Right ventricle myocardium superior (tissue), 1 donor: ENCODE measurements at places on chromosomes 16 and 17. TPM values are rescaled to one million over a fixed set of nuclear protein-coding genes. Genes with fewer than 3 reads are reported as not detected.

DNA sequence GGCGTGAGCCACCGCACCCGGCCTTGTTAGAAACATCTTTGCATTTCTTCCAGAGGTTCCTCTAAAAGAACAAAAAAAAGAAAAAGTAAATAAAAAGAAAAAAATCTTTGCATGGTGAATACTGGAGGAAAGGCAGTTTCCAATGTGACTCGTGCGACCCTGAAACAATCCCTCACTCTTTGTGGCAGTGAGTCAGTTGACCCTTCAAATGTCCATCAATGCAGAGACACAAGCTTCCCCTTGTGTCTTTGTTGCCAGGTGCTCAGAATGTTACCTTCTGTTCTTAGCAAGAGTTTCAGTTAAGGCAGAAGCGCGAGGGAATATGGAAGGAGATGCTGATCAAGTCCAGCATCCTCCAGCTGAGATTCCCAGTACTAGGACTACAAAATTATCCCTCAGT, 16.4 kb downstream of the CACNG4 start:
- no peak for DNase-seq

ST6GALNAC2 gene
- total RNA-seq: 6.1 TPM

MAP2K6 gene
- total RNA-seq: 2.8 TPM

CCL14 gene
- 7.2 TPM for total RNA-seq

GRCh38 chr17:34364751-34365150, 1.7 kb upstream of the CCL1 start:
- no peak for DNase-seq

- DNase-seq: no peak
These were observed 27.8 kb downstream of the CCL4 start for GRCh38 chr17:36131421-36131820.

- DNase-seq: no peak
These were observed 118.1 kb downstream of the IRX5 start for GRCh38 chr16:55048745-55049144.

GRCh38 chr17:11813871-11814270, 183.4 kb downstream of the ZNF18 start:
- no peak for DNase-seq

- no peak for DNase-seq
These were observed 101.0 kb upstream of the CNTNAP4 start for GRCh38 chr16:76176153-76176552.

GRCh38 chr16:23584186-23585076, 11.7 kb downstream of the NDUFAB1 start:
- peak; percentile 10 for DNase-seq

GRCh38 chr16:19344224-19344801, 58.8 kb downstream of the CLEC19A start:
- DNase-seq: no peak

GRCh38 chr16:12546918-12547607, 256.6 kb downstream of the CPPED1 start:
- DNase-seq: no peak

- no peak for DNase-seq
These were observed 22.2 kb upstream of the DNAH17 start for GRCh38 chr17:78599419-78599818.

TLCD2 gene
- total RNA-seq: 2.0 TPM

DNA sequence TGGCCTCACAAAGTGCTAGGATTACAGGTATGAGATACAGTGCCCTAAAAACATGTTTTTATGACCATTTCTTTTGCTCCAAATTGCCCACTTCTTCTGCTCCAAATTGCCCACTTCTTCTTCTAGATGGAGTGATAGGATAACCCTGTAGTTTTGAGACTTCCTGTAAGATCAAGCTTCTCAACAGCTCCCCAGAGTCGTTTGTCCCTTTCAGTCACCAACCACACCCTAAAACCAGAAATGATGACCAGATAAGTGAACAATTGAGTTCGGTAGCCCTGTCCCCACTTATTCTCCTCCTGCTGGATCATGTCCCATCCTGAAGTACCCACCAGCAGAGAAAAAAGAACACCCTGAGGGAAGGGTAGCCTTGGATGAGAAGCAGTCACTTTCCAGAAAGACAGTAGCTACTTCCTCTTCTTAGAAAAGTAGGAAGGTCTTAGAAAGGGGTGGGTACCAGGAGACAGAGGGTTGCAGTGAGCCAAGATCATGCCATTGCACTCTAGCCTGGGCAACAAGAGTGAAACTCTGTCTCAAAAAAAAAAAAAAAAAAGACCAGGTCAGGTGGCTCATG, 2.5 kb downstream of the ODAD4 start:
- no peak for DNase-seq

- DNase-seq: no peak
These were observed 53.7 kb downstream of the MAP2K6 start for GRCh38 chr17:69468207-69468606.

GRCh38 chr16:10256784-10257641, 74.8 kb upstream of the GRIN2A start:
- DNase-seq: peak; percentile 42

DNA sequence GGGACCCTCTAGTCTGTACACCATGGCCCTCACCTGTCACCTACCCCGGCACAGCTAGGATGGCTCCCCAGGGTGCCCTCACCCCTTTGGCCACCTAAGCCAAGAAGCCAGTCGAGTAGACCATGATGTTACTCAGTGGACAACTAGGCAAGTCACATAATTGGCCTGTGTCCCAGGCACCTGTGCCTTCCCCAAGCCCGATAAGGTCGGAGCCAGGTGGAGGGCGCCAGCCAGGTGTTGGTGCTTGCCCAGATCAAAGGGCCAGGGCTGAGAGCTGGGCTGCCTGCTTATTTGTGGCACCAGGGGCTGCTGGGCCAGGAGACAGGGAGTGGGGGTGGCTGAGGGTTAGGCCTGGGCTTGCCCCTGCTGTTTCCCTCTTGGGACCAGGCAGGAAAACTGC, 16.8 kb downstream of the SPNS2 start:
- DNase-seq: no peak

DNA sequence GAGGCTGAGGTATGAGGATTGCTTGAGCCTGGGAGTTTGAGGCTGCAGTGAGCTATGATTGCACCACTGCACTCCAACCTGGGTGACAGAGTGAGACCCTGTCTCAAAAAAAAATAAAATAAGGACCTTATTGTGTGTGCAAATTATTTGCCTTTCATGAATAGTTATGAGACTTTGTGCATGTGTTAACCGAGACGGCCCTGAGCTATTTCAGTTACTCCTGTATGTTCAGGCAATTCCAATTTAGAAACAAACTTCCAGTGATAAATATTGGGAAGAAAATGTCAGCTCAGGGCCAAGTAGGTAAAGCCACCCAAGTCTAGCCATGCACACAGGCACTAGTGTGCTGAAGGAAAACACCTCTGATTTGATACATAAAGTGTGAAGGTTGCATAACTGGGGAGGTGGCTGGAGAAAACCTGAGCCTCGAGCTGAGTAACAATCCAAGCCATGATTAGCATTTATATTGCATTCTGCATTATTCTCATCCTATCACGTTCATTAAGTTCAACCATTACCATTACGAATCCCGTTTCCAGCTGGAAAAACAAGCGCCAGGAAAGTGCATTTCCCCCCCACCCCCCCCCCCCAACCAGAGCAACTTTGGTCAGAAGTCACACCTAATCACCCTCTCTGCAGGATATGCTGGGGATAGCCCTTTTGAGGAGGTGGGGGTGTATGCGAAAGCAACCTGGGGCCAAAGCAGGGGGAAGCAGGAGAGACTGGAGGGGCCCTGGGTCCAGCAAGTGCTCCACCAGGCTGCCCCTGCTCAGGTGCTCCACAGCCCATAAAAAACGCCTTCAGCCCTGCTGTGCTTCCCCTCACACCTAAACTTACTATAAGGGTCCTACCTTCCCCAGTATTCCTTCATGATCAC, 18.6 kb upstream of the ENDOV start:
- DNase-seq: no peak

CCDC200 gene
- total RNA-seq: not detected

OGFOD3 gene
- 29.9 TPM for total RNA-seq

- DNase-seq: peak; percentile 6
These were observed 42.0 kb upstream of the ZNF469 start for GRCh38 chr16:88340755-88341150.

KRT37 gene
- total RNA-seq: not detected

DNA sequence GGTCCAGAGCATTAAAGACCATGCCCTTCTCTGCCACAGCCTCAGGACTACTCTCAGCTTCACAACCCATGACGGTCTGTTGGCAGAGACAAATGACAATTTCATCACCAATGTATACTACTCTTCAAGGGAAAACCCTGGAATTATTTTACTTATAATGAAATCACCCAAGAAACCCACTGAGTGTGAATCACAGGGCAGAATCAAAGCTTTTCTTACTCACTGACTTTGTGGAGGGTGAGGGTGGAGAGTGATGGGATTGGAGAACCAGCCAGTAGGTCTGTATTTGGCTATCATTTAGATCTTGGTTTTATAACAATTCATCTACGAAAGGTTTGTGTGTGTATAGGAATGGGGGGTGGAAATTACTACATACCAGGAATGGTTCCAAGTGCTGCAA, 442.6 kb downstream of the SHISA9 start:
- DNase-seq: no peak

- no peak for DNase-seq
These were observed 98.0 kb downstream of the CYTH1 start for GRCh38 chr17:78684026-78684425.

- DNase-seq: no peak
These were observed 1.1 kb upstream of the UBE2I start for GRCh38 chr16:1308036-1308976.

DNA sequence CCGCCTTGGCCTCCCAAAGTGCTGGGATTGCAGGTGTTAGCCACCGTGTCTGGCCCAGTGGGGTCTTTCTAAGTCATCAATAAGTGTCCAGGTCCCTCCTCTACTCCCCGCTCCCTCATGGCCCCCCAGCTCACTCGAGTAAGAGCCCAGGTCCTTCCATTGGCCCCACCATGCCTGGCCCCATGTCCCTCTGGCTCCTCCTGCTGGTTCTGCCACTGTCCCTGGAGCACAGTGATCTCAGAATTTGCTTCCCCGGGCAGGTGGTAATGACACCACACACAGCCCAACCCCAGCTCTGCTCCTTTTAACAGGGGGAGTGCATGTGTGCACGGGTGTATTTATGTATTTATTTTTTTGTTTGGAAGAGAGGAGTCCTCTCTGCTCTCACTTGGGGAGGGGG, 19.6 kb downstream of the MGAT5B start:
- DNase-seq: no peak

- DNase-seq: no peak
These were observed 1.5 kb downstream of the DLX3 start for GRCh38 chr17:49993423-49994060.

DNA sequence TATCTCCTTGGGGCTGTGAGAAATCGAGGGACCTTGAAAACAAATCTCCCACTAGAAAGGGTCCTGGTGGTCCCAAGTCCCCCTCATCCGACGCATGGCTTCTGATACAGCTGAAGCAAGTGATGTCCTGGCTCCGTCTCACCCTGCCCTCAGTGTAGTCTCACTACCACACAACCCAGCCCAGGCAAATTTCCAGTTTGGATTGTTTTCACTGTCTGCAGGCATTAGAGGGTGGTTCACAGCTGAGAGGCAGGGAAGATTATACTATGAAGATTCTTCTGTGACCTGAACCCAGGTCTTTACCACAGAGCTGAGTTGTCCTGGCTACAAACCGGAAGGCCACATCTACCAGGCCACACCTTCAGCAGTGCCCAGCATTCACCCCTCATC, 17.7 kb downstream of the ZNHIT3 start:
- DNase-seq: no peak

- no peak for DNase-seq
These were observed 18.5 kb downstream of the TOP2A start for GRCh38 chr17:40399185-40399584.

- DNase-seq: peak; percentile 87
These were observed 24.8 kb upstream of the MAP3K14 start for GRCh38 chr17:45341533-45342158.

RHBDL1 gene
- total RNA-seq: 2.0 TPM

DNA sequence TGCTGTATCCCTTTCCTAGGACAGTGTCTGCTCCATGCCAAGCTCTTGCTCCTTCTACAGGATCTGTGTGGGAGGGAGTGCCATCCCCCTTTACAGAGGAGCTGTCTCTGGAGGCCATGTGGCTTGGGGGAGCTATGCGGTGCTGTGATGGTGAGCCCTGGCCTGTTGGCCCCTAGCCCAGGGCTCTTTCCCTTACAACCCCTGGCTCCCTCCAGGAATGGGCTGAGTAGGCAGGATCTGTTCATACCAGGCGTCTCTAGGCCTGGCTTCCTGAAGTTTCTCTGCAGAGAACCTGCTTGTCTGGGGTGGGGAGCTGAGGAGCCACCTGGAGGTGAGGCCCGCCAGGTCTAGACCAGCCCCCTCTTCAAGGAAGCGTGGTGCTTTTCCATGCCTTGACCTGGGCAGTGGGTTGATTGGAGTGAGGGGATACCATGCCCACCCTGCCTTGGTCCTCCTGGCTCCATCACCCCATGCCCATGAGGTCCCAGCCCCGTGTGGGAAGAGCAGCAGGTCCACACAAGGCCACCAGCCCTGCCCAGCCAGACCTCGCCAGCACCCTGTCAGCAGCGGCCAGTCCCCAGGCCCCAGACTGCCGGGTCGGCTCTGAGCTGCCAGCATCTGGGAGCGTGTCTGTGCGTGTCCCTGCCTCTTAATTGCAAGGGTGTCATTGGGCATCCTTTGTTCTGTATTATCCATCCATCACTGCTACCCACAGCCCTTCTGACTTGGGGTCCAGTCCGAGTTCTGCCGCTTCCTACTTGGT, 14.7 kb downstream of the LLGL2 start:
- no peak for DNase-seq

DNA sequence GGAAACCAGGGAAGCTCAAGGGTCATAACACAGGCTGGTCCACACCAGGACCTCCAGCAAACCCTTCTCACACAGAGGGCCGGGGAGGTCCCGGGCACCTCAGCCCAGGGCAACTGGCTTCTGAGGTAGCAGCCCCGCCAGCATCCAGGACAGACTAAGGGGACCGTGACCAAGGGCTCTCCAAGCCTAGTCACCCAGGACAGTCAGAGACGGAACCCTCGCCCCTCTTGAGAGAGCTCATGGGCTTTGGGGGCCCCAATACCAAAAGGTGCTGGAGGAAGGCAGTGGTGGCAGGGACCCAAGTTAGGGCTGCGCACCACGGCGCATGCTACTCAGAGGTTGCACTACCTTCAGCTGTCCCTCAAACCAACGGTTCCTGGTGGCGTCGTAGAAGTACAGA, 54.9 kb downstream of the KLHDC4 start:
- no peak for DNase-seq

DNA sequence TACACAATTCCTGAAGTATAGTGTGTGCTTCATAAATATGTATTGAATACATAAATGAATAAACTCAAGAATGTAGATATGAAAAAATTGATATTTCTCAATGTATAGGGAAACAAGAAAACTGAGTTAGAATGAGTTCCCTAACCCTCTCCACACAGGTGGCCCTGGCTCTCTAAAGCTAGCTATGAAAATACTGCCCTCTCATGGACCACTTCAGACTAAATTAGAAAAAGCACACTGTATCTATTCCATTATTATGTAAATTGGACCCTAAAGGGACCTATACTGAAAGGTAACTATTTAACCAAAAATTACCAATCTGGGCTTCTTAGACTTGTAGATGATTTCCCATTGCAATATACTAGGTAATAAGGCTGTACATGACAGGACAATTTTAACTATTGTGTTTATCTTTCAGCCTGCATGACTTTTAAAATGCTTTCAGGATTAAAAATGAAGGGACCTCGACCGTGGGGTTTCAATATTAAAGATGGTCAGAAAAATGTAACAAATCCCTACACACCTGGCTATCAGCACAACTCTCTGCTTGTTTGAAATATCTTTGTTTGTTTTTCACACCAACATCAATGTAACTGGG, 672.5 kb upstream of the KIF2B start:
- DNase-seq: no peak

- DNase-seq: no peak
These were observed 5.0 kb upstream of the NPRL3 start for GRCh38 chr16:143456-143855.
